ENCODE measurements at places on chromosomes 11 and 22. TPM values are rescaled to one million over a fixed set of nuclear protein-coding genes. Genes with fewer than 3 reads are reported as not detected.

Gene GAL3ST3
- polyA plus RNA-seq = not detected

Gene RHBDD3
- 32.0 TPM for polyA plus RNA-seq

Gene MPEG1
- polyA plus RNA-seq = 1.6 TPM

Gene OR6A2
- polyA plus RNA-seq = not detected

Gene OR52I2
- polyA plus RNA-seq = not detected

Gene P2RY6
- not detected for polyA plus RNA-seq

Gene C11orf42
- not detected for polyA plus RNA-seq

Gene SDHD
- polyA plus RNA-seq = 346 TPM

Gene CCDC116
- polyA plus RNA-seq = 0.14 TPM

Gene SLC22A25
- polyA plus RNA-seq = not detected

Gene FGF3
- not detected for polyA plus RNA-seq

Gene CALCA
- not detected for polyA plus RNA-seq

Gene MISFA
- 2.3 TPM for polyA plus RNA-seq

DNA sequence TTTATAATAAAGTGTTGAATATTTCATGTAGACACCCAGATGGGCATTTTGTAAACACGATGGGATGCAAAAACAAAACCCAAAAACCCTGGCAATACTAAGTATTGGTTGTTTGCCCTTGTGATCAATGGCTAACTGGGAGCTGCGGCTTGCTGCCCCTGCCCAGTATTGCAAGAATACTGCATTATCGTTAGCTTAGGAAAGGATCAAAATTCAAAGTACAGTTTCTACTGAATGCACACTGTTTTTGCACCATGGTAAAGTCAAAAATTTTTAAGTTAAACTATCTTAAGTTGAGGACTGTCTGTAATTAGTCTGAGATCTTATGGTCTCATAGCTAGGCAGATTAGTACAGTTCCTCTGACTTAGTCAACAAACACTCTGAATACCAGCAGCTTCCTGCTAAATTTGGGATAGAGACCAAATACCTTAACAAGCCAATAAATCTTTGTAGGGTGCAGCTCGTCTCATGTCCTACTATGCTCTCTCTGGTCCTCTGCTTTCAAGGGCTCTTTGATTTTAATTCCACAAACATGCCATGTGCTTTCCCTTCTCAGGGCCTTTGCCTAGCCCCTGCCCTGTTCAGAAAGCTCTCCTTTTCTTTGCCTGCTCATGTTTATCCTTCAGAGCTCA, 4.0 kb downstream of the CCDC90B start:
- no peak for DNase-seq
- H3K36me3 ChIP-seq = no peaks in the 10 kb centered on the region
- H3K27ac ChIP-seq = no peak overlapping the region
- H3K27me3 ChIP-seq = no peaks in the 10 kb centered on the region
- H3K4me3 ChIP-seq = no peak overlapping the region
- peaks cover 2% of the 10 kb centered on the region for H3K4me1 ChIP-seq

DNA sequence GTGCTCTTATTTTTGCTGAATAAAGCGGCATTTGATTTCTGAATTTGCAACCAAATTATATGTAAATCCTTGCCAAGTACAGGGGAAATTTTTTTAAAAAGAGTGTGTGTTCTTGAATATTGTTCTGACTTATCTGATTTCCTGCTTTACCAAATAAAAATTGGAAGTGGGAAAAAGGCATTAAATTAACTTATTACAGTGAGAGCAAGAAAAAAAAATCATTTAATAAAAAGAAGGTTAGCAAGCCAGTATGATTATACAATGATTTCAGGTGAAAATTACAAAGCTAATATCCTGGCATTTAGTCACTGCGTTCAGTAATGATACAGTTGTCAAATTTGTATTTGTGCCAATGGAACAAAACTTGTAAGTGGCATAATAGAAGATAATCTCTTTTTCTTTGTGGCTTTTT, 82.1 kb upstream of the PPARA start:
- peaks cover 6% of the 10 kb centered on the region for H3K4me1 ChIP-seq
- H3K27me3 ChIP-seq = peaks cover 3% of the 10 kb centered on the region
- no peaks in the 10 kb centered on the region for H3K36me3 ChIP-seq
- DNase-seq = no peak

- no peak for DNase-seq
- H3K27me3 ChIP-seq = peaks cover 2% of the 10 kb centered on the region
- H3K4me1 ChIP-seq = no peaks in the 10 kb centered on the region
- H3K4me3 ChIP-seq = no peak overlapping the region
- H3K27ac ChIP-seq = no peak overlapping the region
- H3K36me3 ChIP-seq = no peaks in the 10 kb centered on the region
These were observed 14.0 kb upstream of the TUB start for GRCh38 chr11:8066911-8067455.

- DNase-seq = no peak
- no peaks in the 10 kb centered on the region for H3K36me3 ChIP-seq
- no peaks in the 10 kb centered on the region for H3K27me3 ChIP-seq
- H3K4me1 ChIP-seq = no peaks in the 10 kb centered on the region
- no peak overlapping the region for H3K4me3 ChIP-seq
These were observed 664.3 kb downstream of the BRD1 start for GRCh38 chr22:49163258-49163959.

DNA sequence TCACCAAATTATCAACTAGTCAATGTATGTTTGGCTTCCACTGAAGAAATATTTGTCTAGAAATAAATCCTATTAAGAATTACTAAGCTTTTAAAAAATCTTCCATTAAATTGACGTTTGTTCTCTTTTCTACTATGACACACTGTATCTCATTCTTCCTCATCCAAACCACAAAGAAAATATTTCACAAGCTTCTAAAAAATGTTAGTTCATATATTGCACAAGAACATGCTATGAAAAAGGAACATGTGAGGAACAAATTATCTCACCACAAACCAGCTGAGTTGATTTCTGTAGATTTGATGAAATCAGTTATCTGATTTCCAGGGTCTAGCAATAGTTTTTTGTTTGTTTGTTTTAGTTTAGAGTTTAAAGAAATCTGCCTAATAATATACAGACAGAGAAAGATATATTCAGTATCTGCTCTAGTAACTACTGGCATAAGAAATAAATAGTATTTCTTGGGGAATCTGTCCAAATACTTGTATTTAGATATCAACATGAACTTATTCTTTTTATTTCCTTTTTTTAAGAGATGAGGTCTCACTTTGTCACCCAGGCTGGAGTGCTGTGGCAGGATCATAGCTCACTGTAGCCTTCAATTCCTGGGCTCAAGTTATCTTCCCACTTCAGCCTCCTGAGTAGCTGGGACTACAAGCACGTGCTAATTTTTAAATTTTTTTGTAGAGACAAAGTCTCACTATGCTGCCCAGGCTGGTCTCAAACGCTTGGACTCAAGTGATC, 161.7 kb downstream of the ATG16L2 start:
- peak overlapping the region; percentile 7 for H3K27ac ChIP-seq
- DNase-seq = no peak
- peaks cover 21% of the 10 kb centered on the region for H3K36me3 ChIP-seq
- no peak overlapping the region for H3K4me3 ChIP-seq
- H3K27me3 ChIP-seq = no peaks in the 10 kb centered on the region
- peaks cover 21% of the 10 kb centered on the region for H3K4me1 ChIP-seq

- no peak for DNase-seq
- H3K4me1 ChIP-seq = no peaks in the 10 kb centered on the region
- no peaks in the 10 kb centered on the region for H3K27me3 ChIP-seq
- no peak overlapping the region for H3K4me3 ChIP-seq
These were observed 71.0 kb downstream of the TMPRSS5 start for GRCh38 chr11:113634940-113635575.

- H3K4me3 ChIP-seq = no peak overlapping the region
- H3K27ac ChIP-seq = no peak overlapping the region
- no peaks in the 10 kb centered on the region for H3K36me3 ChIP-seq
- no peaks in the 10 kb centered on the region for H3K27me3 ChIP-seq
- H3K4me1 ChIP-seq = no peaks in the 10 kb centered on the region
These were observed 31.8 kb upstream of the RFPL3 start for GRCh38 chr22:32325811-32326237.

GRCh38 chr11:104967534-104968354, 630 bp downstream of the CASP4 start:
- H3K4me3 ChIP-seq = peak overlapping the region; percentile 67
- H3K36me3 ChIP-seq = no peaks in the 10 kb centered on the region
- peaks cover 4% of the 10 kb centered on the region for H3K4me1 ChIP-seq
- peak overlapping the region; percentile 84 for H3K27ac ChIP-seq
- no peak for DNase-seq

DNA sequence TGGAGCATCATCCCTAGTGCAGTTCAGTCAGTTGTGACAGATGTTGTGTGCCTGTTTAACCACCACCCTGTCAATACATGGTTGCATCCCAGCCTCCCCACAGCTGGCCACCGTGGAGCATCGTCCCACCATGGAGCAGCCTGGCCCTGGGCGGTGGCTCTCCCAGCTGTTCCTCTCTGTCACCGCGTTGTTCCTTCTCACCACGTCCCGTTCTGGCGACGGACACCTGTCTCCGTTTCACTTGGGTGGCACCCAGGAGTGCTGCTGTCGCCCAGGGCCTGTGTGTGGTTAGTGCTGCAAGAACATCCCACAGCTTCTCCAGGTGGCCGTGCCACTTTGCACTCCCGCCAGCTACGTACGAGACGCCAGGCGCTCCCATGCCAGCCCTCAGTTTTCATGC, 26.5 kb downstream of the MUC6 start:
- H3K4me3 ChIP-seq = no peak overlapping the region
- no peak overlapping the region for H3K27ac ChIP-seq
- no peak for DNase-seq
- no peaks in the 10 kb centered on the region for H3K4me1 ChIP-seq

DNA sequence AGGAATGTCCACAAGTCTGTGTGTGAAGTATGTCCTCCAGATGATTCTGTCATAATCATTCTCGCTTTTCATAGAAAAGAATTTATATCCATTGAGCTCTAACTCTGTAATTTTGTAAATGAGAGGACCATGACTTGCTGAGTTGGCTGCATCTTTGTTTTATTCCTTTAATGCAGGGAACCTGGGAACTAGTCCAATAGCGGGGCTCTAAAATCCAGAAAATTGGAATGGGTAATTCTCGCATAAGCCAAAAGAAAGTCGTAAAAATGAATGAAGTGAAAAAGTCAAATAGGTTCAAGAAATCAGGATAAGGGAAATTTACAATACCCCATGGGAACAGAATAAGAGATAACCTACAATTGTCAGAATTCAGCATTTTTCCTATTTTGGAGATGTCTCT, 232.5 kb downstream of the RAB38 start:
- H3K27ac ChIP-seq = no peak overlapping the region
- no peak for DNase-seq
- no peaks in the 10 kb centered on the region for H3K4me1 ChIP-seq
- H3K27me3 ChIP-seq = no peaks in the 10 kb centered on the region

- H3K27me3 ChIP-seq = no peaks in the 10 kb centered on the region
- H3K4me1 ChIP-seq = no peaks in the 10 kb centered on the region
- H3K4me3 ChIP-seq = no peak overlapping the region
- no peak for DNase-seq
These were observed 27.2 kb upstream of the KIRREL3 start for GRCh38 chr11:127027789-127028188.

- DNase-seq = no peak
- peak overlapping the region; percentile 77 for H3K27ac ChIP-seq
- no peaks in the 10 kb centered on the region for H3K36me3 ChIP-seq
- H3K4me3 ChIP-seq = peak overlapping the region; percentile 86
These were observed 852 bp downstream of the TRAF6 start for GRCh38 chr11:36509201-36509639.

DNA sequence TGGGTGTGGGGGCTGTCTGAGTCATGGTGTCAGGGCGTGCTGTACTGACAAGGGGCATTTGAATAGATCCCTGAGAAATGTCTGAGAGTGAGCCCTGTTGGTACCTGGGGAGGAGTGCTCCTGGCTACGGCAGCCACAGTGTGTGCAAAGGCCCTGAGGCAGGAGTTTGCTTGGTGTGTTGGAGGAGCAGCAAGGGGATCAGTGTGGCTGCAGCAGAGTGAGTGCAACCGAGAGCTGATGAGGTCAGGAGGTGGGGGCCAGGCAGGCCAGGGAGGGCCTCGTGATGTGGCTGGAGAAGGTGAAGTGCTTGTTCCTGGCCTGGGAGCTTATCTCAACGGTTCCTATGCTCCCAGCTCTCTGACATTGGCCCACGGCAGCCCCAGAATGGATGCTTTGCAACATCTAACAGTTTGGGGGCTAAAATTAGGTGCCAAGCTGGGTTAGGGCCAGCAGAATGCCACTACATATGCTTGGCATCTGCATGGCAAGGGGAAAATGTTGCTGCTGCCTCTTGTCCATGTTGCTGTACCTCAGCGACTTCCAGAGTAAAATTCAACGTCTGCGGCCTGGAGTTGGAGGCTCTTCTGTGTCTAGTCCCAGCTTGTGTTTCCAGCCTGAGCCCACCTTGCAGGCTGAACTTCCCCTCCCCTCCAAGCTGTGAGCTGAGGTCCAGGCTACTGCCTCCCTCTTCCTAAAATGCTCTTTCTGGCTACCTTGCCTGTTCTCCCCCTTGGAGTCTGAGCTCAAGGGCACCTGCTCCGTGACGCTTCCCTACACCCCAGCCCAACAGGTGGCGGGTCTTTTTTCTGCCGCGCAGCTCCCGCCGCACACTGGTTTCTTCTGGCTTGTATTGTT, 48.2 kb upstream of the MYEOV start:
- no peaks in the 10 kb centered on the region for H3K4me1 ChIP-seq
- H3K27ac ChIP-seq = no peak overlapping the region
- no peak for DNase-seq
- no peaks in the 10 kb centered on the region for H3K36me3 ChIP-seq
- no peaks in the 10 kb centered on the region for H3K27me3 ChIP-seq

DNA sequence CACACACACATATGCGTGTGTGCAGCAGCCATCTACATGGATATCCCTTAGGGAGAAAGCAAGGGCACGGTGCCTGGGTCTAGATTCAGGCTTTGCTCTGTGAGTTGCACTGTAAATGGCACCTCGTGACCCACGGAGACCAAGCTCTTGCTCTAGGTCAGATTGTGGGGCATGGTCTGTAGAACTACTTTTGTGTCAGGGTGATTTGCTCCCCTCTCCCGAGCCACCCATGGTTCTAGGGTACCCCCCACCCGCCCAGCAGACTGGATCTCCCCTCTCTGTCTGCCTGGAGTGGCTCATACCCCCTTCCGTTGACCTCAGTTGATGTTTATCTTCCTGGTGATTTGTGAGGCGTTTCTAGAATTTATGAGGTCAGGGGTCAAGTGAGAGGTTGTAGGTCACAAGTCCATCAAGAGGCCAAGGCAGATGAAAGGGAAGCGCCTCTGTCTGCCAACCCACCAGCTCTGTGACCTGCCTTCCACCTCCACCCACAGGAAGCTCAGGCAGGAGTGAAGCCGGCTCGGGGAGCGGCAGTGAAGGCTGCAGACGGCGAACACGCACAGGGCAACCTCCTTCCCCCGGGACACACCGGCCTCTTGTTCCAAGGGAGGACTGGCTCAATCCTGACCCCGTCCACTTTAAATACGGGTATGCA, 76.2 kb upstream of the TTLL12 start:
- no peaks in the 10 kb centered on the region for H3K36me3 ChIP-seq
- H3K27me3 ChIP-seq = peaks cover 6% of the 10 kb centered on the region
- H3K4me3 ChIP-seq = peak overlapping the region; percentile 12
- H3K4me1 ChIP-seq = peaks cover 29% of the 10 kb centered on the region
- H3K27ac ChIP-seq = peak overlapping the region; percentile 77

Data from GM12878 (cell line).